GM04503 (cell line): ENCODE measurements at places on chromosomes 11 and 22.

DNA sequence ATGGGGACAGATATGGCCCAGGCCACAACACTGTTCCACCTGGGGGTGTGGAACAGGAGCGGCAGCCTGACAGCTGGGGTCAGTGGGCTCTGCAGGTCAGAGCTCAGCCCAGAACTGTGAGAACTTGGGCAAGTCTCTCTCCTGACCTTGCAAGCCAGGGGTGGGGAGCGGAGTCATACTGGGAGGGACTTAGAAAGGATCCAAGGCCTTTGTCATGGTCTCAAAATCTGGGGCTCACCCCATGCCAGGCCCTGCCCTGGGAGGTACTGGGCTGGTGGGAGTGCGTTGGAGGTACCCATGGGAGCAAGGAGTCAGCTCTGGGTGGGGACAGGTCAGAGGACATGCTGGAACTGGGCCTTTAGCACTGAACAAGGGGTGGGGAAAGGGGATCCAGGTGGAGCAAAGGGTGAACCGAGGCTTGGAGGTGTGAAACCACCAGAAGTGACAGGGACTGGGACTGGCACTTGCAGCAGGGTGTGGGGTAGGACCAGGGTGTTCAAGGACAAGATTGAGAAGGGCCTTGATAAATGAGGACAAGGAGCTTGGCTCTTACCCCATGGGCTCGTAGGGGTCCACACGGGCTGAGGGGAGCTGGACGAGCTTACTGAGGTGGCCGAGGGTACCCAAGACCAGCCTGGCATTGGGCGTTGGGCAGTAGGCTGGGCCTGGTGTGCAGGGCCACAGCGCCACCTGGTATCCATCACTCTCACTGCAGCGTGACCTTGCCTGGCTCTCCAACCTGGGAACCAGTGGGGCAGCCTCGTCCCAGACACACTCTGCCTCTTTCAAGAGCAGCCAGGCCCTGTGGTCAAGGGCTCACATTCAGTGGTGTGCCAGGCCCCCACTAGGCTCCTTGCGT is 7.4 kb upstream of the PMM1 start:
- no peak for DNase-seq

DNA sequence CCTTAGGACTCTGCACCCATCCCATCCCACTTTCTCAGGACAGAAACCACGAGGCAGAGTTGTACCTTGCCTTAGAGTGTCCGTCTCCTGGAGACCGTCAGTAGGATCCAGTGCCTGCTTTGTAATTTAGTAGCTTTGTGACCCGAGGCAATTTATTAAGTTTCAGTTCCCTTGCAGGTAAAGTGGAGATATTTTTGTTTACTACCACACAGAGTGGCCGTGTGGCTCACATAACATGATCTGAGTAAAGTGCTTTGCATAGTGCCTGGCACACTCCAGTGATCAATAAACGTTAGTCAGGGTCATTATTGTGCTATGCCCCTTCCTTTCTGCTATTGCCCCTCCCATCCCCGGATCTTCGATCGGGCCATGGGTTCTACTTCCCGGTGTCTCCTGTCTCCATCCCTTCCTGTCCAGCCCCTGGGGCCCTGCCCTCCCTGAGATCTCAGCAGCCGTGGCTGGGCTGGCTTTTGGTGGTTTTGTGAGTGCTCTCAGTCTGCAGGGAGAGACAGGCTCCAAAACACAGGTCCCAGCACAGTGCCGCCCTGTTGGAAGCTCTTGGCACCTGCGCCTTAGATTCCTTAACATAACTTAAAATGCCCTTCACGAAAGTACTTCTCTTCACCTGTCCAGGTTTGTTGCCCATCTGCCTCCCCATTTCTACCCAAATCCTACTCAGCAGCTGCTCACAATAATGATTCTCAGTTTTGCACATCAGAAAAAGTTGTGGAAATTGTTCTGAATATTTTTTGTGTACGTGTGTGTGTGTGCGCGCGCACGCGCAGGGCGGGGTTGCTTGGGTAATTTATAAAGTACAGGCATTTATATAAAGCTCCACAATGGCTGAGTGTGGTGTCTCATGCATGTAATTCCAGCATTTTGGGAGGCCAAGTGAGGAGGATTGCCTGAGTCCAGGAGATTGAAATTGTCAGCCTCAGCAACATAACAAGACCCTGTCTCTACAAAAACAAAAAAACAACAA is 753.7 kb downstream of the NTM start:
- DNase-seq, result no peak

DNA sequence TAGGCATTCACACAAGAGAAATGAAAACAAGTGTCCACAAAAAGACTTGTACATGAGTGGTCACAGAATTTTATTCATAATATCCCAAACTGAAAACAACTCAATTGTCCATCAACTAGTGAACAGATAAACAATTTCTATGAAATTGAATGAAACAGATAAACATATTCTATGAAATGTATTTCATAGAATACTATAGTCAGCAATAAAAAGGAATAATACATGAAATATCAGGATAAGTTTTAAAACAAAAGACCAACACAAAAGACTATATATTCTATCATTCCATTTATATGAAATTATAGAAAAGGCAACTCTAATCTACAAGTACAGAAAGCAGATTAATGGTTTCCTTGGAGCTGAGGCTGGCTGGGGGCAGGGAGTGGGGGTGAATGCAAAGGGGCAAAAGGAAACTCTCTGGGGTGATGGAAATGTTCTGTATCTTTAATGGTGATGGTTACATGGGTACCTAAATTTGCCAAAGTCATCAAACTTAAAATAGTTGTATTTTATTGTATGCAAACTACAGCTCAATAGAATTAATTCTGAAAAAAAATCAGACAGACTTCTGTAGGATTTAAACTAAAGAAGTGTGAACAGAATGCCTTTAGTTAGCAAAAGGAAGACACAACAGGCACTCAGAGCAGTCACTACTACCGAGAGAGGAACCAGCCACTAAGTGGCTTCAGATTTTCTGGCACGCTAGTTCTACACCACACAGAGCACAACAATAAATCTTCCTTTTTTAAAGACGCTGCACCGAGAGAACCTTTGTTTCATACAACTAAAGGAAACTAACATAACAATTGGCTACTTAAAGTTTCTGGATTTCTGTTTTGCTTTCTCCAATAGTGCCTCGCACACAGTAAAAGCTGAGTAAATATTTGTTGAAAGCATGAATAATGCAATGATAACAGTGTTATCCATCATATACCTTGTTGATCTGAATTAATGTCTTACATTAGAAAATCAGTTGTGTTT is 15.4 kb downstream of the CCDC34 start:
- DNase-seq, result no peak

DNA sequence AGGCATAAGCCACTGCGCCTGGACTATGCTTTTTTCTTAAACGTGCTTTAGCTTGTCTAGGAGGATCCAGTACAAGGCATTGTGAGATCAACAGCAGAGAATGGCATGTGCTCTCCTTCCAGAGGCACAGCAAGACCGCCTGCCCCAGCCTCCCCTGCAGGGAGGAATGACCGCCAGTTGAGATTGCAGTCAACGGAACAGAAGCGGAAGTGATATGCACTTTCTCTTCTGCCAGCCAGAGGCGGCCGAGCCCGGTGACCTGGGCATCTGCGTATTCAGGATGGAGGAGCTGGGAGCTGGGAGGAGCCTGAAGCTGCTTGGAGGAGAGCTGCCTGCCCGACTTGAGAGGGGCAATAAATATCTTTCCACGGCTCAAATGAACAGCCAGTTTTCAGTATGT is 243.0 kb downstream of the CTTN start:
- DNase-seq, result no peak
